ENCODE measurements at places on chromosomes 7 and 10.
A peak's percentile ranks its signal among the peaks of the same experiment; 100 is the strongest.

DNA sequence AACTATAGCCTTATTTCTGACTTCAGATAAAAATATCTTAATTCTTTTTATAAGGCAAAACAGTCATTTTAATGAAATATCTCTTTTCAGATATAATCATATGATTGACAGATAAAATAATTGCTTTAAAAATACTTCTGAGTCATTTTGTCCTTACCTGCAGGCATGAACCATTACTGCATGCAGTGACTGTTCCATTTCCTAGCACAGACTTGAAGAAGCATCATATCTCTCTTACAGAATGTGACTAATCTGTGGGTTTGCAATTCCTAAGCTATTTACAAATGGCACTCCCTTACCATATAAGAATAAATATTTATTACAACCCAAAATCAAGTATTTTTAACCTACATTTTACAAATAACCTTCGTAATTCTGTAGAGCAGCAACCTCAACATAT, 120.7 kb downstream of the SRPK2 start:
- DNase-seq, result no peak

GRCh38 chr7:19249281-19249680, 104.1 kb upstream of the FERD3L start:
- DNase-seq, result no peak

DNA sequence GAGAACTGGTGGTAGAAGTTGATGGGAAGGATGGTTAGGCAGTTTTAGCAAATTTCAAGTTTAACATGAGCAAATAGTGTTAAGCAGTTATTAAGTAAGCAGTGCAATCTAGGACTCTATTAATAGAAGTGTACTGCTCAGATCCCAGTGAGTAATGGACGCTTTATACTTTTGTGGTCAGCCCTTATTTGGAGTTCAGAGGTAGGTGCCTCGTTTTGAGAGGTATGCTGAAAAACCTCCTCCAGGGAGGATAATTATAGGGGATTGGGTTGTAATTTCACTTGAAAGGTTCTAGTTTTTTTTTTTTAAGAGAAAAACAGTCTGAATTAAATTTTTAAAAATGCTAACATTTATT, 33.5 kb upstream of the CCDC7 start:
- no peak for DNase-seq

GRCh38 chr7:18829858-18830285, 287.6 kb downstream of the TWIST1 start:
- DNase-seq, result no peak

DNA sequence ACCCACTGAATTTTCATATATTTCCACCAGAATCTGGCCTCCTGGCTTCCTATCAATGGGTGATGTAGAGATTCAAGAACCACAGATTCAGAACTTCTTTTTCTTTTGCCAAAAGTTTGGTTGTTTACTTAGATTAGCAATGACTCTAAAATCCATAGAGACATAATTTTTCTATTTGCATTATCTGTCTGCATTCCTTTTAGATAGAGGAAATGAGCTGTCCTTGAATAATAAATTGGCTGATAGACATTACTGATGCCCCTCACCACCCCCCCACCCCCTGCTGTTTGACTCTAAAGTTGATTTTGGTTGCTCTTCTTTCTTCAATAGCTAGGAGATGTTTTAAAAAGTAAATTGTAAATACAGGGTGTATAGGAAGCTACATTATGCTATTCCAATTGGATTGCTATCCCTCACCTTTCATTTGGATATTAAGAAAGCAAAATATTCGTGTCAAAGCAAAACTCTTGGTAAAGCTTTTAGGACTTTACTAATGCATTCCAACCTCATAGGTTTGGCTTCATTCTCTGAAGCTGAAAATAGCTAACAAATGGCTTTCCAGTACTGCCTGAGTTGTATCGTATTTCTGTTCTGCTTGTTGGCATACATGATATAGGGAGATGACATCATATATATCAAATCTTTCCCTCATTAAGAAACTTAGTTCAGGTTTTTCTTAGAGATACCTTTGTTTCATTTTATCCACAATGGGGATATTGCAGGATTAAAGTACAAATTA, 606.0 kb downstream of the ARL4A start:
- no peak for DNase-seq

GRCh38 chr10:62243647-62243997, 25.0 kb downstream of the RTKN2 start:
- no peak for DNase-seq

DNA sequence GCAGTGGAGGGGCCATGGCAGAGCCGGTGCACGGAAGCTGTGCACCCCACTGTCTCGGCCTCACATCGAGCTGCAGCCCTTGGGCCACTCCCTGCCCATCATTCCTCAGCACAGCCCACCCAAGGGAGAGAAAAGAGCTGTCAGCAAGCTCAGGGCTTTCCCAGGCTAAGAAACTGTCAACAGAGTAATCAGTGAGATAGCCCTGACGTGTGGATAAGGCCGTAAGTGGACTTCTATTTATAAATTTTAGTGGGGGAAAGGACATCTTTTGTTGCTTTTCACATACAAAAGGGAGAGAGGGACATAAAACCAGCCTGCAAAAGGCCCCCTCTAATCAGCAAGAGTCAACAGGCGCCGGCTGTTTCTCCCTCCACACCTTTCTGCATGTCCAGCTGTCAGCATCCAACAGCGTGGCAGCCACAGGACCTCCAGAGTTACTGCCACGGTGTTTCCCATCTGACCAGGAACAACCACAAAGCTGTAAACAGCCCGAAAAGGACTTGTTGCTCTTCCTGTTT, 56.8 kb upstream of the DDC start:
- no peak for DNase-seq

GRCh38 chr7:31878875-31879274, 191.3 kb downstream of the PDE1C start:
- no peak for DNase-seq

GRCh38 chr10:97870990-97871389, 21.3 kb downstream of the GOLGA7B start:
- no peak for DNase-seq

DNA sequence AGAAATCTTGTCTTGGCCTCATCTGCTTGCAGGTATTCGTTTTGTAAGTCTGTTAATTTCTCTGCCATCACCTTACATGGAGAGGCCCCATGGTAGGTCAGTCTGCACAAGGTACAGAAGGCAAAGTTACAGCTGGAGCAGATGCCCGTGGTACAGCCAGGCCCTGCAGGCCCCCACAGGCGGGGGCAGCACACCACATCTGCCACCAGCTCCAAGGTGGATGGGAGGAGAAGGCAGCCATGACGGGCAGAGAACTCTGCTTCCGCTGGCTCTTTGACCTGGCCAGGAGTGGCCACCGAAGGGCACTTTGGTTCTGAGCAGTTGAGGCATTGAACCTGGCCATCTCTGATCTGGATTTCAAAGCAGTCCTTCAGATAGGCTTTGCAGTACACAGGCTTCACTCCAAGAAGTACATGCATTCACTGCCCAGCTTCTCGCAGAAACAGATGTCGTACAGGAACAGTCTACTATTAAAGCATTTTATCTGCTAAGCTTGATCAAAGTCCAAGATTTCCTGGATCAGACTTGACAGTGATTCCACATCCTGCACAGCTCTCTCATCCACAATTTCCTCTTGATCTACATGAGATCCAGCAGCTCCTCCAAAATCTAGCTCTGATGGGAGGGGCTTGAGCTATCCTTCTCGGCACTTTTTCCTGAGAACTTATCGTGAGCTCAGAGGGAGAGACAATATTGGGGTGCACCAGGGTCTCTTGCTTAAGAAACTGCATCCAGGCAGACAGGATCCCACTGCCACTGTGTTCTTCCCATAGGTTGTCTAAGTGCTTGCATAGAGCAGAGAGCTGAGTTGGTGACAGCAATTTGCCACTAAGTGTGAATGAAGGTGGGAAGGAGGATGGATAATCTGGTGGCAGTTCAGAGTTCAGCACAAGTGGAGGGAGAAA, 120.7 kb downstream of the TRRAP start:
- peak; percentile 42 for DNase-seq

GRCh38 chr7:98119256-98119918, 12.7 kb downstream of the LMTK2 start:
- DNase-seq, result no peak
